ENCODE measurements at places on chromosomes 6 and 20.

DNA sequence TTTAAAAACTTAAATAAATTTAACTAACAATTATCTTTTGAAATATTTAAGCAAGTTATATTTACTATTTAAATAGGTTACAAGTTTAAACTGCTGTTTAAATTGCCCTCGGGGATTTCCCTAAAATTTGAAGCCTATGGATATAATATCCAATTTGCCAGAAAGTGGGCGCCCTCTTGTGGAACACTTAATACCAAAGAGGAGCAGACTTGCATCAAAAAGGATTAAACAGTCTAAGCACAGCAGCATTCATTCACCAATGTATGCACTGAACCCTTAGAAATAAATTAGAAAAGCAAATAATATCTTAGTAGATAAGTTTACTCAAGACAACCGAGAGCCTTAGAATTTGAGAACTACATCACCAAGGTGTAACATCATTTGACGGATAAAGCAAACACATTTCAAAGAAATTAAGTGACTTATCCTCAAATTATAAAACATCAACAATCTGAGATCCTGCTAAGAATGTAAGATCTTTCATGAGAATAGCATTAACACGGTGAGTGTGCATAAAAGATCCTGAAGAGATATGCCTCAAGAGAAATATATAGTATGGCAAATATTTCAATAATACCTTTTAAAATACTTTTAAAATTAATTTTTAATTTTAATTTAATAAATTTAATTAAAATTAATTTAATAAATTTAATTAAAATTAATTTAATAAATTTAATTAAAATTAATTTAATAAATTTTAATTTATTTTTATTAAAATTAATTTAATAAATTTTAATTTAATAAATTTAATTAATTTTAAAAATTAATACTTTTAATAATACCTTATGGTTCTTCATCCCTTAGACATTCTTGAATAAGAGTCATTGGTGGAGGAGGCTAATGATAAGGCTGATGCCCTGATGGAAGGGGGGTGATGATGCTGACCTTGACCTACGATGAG, 11.5 kb upstream of the MEP1A start:
- no peak for DNase-seq

- no peak for DNase-seq
These were observed 23.4 kb upstream of the FRMD1 start for GRCh38 chr6:168102315-168102985.

DNA sequence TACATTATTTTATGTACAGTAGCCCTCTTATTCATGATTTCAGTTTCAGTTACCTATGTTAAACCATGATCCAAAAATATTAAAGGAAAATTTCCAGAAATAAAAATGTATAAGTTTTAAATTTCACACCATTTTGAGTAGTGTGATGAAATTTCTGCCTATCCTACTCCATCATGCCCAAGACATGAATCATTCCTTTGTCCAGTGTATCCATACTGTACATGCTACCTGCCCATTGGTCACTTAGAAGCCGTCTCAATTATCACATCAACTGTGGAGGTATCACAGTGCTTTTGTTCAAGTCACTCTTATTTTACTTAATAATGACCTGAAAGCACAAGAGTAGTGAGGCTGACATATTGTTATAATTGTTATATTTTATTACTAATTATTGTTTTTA, 32.3 kb upstream of the PLCB4 start:
- DNase-seq = no peak

GRCh38 chr6:39044181-39044580, 4.4 kb upstream of the GLP1R start:
- DNase-seq = no peak

- DNase-seq = no peak
These were observed 131.0 kb upstream of the IFNGR1 start for GRCh38 chr6:137349856-137350830.

DNA sequence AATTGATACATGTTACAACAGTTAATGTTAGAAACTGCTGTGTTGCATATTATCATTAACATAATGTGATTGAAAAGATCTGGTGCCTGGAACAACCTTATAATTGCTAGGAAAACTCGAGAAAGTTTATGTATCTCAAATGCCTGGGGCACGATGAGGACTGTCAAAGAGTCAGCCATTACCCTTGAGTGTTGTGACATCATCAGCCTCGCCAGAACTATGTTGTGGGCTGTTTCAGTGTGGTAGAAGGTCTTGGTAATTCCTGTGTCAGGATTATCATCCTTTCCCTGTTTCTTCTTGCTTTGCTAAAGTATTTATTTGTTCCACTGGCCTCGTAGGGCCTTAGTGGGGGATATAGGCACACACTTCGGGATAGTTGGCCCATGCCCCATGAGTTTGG, 185.1 kb downstream of the DTNBP1 start:
- DNase-seq = no peak

DNA sequence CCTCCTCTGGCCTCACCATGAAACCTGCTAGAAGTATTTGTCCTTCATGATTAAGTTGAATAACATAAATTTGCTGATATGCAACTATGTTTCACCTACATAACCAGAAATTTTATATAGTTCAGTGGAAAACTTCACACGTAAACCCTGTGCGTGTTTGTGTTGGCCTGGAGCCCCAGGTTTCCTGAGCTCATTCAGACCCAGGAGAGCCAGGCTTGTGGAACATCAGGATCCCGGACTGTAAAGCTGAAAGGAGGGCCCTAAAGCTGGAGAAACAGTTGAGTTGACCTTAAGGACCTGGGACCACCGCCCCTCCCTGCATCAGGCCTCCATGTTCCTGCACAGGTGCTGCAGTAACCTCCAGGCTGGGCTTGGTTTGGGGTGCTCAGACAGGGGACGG, 3.1 kb upstream of the SPATS1 start:
- DNase-seq = no peak

DNA sequence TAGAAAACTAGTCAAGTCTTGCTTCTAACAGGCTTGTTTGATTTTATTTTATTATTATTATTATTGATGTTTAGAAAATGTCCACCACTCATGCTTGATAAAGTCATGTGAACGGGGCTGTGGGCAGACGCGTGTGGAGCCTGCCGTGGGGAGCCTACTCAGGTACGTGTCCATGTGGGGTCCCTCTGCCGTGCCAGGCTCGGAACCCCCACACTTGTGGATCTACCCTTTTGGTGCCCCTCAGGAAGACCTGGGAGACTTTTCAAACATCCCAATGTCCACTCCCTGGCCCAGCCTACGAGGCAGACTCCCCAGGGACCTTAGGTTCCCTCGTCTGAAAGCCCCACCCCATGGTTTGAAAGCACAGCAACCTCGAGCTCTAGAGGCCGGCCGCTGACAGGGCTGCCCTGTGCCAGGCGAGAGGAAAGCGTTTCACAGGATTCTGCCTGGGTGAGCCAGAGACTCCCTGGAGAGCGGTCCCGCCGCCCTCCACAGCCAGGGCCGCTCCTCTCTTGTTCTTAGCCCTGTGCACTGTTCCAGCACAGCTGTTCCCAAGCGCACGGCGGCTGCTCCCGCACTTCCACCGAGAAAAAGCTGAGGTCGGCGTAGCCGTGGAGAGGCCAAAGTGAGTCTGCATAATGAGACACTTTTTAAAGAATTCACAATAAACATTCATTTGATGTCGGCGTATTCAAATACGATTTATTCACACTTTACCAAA, 249.7 kb downstream of the TTLL2 start:
- DNase-seq = peak; percentile 77

DNA sequence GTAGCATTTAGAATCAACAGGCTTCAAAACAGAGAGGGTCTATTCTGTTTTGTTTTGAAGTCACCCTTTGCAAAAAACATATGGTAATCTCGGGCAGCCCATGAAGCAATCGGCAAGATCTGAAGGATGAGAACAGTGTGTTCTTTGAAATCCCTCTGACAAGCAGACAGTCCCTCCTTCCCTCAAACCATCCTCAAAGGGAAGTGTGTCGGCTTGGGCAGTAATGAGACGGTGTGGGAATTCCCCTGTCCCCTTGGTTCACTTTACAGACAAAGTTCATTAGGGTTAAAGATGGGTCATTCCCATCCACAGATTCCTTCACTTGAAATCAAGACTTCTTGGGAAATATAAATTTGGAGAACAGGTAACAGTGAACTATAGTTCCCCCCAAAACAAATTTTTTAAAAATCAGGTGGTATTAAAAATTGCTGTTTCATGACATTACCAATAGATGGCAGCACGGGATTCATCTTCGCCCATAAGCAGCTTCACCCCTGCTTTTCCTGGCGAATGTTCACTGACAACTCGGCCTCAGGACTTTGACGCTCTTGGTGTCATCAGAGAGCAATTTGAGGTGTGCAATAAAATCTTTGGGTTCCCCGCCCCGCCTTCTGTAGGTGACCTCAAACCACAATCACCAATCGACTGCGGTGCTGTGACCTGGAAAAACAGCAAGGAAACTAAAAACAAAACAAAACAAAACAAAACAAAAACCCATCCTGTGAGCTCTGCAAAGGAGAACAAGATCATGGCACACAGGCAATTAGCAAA, 159.3 kb upstream of the TNFAIP3 start:
- no peak for DNase-seq

DNA sequence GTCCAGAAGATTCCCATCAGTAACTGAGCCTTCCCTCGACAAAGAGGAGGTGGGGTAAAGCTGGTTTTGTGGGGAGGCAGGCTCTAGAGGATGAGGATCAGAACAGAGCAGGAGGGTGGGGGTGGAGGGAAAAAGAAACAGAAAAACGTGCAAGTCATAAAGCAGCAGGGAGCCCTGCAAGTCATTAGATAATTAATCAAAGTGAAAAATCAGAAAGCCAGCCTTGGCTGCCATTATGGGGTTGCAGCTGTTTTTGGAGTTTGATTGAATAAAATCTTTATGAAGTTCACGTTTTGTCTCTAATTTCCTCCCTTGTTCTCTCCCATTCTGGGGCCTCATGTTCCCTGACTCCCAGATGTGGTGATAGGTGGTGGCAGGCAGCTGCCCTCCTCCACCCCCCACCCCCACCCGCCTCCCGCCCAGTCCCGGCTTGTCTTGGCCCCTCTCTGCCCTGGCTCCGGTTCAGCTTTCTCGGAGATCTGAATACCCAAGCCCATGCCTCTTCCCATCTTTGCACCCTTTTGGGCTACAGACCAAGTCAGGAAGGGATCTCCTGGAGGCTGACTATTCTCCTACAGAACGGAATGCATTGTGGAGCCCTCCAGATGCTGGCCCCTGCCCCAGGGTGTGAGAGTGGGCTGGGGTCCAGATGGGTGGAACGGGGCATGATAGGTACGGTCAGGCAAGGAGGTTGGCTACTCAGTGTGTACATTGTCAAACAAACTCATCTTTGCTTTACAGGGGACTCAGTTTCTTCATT, 141.8 kb downstream of the CDC5L start:
- peak; percentile 37 for DNase-seq

DNA sequence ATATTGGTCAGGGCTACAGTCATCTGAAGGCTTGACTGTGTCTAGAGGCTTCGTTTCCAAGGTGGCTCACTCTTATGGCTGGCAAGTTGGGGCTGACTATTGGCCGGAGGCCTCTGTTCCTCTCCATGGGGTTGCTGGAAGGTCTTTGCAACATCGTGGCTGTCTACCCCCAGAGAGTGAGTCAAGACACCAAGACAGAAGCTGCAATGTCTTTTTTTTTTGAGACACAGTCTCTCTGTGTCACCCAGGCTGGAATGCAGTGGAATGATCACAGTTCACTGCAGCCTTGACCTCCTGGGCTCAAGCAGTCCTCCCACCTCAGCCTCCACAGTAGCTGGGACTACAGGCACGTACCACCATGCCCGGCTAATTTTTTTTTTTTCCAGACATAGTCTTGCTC, 29.4 kb upstream of the KIF3B start:
- DNase-seq = no peak

GRCh38 chr6:94124333-94124732, 705.0 kb upstream of the EPHA7 start:
- no peak for DNase-seq

GRCh38 chr20:43909720-43910119, 4.9 kb upstream of the TOX2 start:
- no peak for DNase-seq

- DNase-seq = no peak
These were observed 55.3 kb downstream of the RIPOR2 start for GRCh38 chr6:24880451-24880850.

DNA sequence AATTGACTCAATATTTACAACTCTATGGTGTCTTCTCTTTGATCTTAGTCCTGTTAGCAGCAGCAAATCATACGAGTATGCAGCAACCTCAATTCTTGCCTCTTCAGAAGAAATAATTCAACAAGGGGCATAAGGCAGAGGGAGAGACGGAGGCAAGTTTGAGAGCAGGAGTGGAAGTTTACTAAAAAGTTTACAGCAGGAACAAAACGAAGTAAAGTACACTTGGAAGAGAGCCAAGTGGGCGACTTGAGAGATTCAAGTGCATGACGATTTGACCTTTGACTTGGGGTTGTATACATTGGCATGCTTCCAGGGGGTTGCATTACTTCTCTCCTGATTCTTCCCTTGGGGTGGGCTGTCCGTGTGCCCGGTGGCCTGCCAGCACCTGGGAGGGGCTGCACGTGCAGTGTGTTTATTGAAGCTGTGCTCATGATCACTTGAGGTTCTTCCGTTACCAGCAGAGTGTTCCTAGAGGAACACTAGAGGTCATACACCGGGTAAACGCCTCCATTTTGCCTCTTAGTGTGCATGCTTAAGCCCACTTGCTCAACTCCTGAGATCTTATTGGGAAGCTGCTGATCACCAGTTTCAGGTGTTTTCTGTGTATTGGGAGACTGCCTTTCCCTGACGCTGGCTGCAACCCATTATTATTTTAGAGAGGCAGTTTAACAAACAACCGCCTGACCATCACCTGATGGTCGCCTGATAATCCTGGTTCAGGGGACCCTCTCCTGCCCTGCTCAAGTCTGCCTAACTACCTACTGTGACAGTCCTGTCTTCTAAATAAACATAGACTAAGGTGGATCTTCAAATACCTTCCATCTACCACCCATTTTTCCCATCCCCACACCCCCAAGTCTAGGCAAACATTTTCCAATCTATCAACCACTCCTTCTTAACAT, 172.4 kb upstream of the MYLIP start:
- no peak for DNase-seq

- no peak for DNase-seq
These were observed 200.3 kb upstream of the SIM1 start for GRCh38 chr6:100665041-100665380.

DNA sequence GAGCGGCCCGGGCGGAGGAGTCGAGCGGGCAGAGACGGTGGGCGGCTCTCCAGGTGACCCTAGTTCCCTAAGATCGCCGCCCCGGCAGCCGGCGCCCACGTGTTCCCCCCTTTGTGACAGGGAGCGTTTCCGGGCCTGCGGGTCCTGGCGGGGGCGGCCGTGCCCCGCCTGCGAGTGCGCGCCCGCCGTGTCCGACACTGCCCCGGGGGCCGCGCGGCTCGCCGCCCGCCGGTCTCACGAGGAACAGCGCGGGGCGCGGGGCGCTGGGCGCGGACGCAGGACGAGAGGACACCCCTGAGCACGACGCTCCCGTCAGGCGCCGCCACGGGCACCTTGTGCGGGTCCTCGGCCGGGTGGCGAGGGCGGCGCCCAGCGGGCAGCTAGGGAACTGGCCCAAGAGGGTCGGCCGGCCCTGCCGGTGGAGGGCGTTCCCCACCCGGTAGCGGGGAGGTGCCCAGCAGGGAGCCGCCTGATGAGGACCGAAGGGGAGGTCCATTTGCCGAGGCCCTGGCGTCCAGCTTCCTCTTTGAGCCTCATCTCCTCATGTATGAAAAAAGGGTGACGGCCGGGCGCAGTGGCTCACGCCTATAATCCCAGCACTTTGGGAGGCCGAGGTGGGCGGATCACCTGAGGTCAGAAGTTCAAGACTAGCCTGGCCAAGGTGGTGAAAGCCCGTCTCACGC, at the start of gene VARS1:
VARS1 (minus strand) TSS at position 137 of the 683 bp plus-strand sequence. CDS start 535 bp downstream, outside the sequence.
- no peak for DNase-seq

- DNase-seq = no peak
These were observed 13.7 kb downstream of the FOXP4 start for GRCh38 chr6:41559655-41560427.

Data from vagina (tissue), 2 donors.